Stimulated activated CD8-positive, alpha-beta memory T cell treated with anti-CD3 and anti-CD28 coated beads, Interleukin-4, amount 100 ng/mL, for 4 hours (primary cell): ENCODE measurements at places on chromosomes 3 and 15.

- DNase-seq = no peak
Measured at GRCh38 chr15:71393383-71393782, 278.1 kb downstream of the THSD4 start.

DNA sequence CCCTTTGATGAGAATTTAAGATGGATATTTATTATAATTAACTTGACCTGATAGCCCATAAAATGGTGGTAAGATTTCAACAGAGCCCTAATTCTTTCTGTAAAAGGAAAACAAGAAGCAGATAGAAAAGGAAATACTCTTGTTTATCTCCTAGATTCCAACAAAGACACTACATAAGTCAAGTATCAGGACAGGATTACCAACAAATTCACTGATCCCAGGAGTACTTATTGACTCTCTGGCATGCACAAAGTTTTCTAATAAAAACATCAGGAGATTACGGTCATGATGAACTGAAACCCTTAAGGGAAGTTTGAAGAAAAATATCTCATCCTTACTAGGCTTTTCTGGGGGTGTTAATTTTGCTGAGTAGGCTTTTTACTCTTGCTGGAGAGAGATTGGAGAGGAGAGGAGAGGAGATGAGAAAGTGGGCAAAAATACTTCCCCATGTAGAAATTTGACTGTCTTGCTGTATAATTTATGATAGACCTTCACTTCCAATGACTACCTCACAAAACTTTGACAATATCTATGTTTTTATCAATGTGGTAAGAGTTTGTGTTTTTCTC, 43.1 kb upstream of the SLC24A5 start:
- no peak for DNase-seq

GRCh38 chr3:49673715-49674496, at the start of gene APEH:
Gene APEH, plus strand, starts transcription at chr3:49674351. Its CDS starts 51 bp downstream, at chr3:49674402.
- DNase-seq = peak; percentile 91

DNA sequence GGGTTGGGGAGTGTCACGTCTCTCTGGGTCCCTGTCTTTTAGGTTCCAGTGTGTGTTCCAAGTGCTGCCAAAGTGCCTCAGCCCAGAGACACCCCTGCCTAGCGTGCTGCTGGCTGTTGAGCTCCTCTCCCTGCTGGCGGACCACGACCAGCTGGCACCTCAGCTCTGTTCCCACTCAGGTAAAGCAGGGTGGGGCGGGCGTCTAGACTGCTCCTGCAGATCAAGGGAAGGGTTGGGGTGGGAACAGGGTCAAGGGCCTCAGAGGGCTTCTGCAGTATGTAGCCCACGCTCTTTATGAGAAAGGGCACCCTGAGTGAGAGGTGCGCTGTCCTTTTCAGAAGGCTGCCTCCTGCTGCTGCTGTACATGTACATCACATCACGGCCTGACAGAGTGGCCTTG, 17.2 kb downstream of the ATRIP start:
- DNase-seq = no peak

- DNase-seq = no peak
Measured at GRCh38 chr3:121981473-121981872, 40.6 kb downstream of the ILDR1 start.

GRCh38 chr15:39720621-39721611, 61.7 kb downstream of the FSIP1 start:
- no peak for DNase-seq

DNA sequence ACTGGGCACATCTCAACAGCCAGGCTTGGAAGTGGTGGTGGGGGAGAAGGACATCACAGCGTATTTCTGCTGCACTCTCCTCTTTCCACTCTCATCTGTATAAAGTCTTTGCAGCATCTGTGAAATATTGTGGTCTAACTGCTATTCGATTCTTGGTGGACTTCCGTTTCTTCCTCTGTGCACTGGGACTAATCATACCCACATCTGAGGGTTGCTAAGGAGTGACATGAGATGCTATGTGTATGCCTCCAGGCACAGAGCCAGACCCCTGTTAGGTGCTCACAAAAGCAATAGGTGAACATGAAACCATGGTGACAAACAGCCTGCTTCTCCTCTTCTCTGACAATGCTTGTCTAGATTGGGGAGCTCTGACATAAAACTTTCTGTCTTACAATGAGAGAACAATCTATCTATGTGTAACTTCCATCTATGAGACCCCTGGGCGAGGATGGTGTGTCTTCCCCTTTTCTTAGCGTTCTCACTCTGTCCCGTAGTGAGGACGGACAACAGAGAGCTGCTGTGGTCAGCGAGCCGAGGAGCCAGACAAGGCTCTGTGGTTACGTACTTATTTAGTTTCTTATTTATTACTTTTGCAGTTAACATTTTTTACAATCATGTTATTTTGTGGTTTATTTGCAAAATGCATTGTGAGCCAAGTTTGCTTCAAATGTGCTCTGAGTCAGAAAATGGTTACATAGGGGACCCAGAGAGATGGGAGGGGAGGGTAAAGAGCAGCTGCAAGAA, 196.7 kb upstream of the TPRG1 start:
- no peak for DNase-seq

GRCh38 chr3:373193-373779, 176.7 kb downstream of the CHL1 start:
- DNase-seq = no peak

GRCh38 chr3:82824491-82824890, 1063.0 kb upstream of the GBE1 start:
- no peak for DNase-seq

DNA sequence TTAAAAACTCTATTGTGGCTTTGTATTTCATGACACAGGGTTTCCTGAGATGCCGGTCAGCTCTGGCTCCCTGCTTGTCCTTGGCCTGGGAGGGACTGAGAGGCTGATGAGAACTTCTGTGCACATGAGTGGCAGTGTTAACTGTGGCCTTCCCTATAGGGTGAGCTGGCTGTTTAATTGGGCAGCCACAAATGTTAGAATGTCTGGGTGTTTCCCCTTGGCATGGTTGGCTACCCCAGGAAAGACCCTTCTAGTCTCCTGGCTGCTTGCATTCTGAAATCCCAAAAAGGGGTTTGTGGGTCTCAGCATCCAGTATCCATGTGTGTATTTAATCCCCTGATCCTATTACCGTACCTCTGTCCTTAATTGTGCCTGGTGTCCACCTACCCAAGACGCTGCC, 3.0 kb upstream of the KLF13 start:
- no peak for DNase-seq

GRCh38 chr3:184176377-184177330, 2.0 kb downstream of the AP2M1 start:
- DNase-seq = no peak

- DNase-seq = no peak
Measured at GRCh38 chr3:159763011-159763601, 225.5 kb upstream of the IL12A start.

DNA sequence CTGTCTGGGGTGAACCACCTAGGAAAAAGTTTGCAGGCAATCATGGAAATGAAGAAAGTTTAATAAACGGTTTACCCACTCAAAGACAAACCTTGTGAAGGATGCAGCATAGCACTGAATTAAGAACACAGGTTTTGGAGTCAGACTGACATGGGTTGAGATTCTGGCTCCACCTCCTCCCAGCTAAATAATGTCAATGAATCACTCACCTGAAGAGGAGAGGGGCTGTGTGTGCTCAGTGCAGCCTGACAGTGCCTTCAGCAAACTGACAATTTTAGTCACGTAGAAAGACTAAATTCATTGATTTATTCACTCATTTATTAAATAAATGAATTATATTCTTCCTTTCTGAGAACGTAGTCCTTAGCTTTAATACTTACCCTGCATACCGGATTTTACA, 18.9 kb downstream of the NR1I2 start:
- no peak for DNase-seq

- no peak for DNase-seq
Measured at GRCh38 chr3:106805625-106806024, 571.6 kb upstream of the CCDC54 start.

DNA sequence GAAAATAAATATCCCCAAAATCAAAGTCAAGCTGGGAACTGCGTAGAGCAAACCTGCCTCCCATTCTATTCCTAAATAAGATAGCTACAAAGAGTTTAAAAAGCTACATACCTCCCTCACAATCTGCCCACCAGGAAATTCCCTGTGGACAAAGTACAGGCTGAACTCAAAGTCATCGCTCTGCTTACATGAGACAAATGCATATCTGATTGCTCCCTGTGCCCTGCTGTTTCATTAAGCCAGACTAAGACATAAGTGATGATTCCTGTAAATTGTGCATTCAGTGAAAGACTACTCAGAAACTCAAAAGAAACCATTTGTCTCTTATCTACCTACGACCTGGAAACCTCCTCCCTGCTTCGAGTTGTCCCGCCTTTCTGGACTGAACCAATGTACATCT, 28.5 kb upstream of the EIF4A2 start:
- no peak for DNase-seq

DNA sequence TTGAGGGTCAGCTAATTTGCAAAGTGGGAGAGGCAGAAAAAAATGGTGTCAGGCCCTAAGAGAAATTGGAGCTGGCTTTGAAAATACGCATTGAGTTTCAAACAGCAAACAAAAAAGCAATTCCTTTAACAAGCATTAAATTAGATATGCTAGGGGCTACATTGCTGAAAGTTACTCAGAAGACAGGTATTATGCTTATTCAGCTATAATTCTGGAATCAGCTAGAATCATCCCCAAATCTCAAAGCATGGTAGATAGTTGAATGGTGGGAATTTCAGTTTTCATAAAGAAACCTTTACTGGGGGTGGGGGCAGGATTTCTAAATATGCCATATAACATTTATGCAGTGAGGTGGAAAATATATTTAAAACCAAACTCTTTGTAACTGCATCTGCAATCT, 50.5 kb downstream of the BHLHE40 start:
- no peak for DNase-seq

DNA sequence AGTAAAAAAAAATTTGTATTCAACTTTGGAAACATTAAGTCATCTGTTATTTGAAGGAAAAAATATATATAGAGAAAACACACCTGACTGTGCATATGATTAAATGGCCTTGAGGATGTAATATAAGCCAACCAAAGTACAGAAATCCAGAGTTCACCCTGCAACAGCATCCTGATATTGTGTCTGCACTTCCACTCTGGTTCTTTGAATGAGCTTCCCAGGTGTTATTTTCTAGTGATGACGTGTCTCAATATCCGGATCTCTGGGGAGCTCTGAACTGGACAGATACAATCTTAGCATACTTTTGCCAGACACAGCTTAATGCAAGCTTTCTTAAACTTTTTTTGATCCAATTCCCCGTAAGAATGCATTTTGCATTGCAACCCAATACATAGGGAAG, 19.5 kb upstream of the PIK3CB start:
- DNase-seq = no peak

DNA sequence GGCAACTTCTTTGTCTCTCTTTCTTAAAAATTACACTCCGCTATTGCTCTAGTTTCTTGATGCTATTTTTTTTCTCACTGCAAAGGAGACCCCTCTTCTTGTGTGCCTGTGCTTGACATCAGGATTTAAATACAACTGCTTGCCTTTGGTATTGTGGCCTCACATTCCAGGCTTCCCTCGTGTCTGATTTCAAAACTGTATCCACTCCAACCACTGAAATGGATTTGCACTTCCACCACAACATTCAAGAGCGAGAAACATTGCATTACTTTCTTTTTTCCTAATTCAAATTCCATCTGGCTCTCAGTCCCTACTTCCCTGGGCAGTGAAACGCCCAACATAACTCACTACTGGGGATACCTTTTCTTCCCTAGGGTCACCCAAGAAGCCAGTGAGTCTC, 50.4 kb upstream of the PXYLP1 start:
- DNase-seq = no peak
